ENCODE measurements at places on chromosomes 4 and X.

GRCh38 chrX:13776387-13776786 is 40.5 kb downstream of the GPM6B start:
- DNase-seq = no peak

DNA sequence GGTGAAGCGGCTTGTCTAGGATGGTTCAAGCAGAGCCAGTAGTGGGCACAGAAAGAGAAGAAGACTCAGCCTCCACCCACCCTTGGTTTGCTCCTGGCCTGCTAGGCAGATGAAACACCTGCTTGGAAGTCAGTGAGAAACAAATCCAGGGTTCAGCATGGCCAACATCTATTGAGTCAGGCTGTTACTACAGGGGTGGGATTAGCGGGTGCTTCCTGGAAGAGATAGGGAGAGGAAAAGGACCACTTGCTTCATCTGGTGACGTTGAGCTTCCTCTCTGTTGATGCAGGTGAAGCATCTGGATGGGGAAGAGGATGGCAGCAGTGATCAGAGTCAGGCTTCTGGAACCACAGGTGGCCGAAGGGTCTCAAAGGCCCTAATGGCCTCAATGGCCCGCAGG is 3.0 kb downstream of the MAGED2 start:
- no peak for DNase-seq

GRCh38 chr4:25437926-25438325 is 60.9 kb downstream of the ANAPC4 start:
- DNase-seq = no peak

- DNase-seq = no peak
Measured at GRCh38 chr4:11514779-11515419, 86.2 kb upstream of the HS3ST1 start.

DNA sequence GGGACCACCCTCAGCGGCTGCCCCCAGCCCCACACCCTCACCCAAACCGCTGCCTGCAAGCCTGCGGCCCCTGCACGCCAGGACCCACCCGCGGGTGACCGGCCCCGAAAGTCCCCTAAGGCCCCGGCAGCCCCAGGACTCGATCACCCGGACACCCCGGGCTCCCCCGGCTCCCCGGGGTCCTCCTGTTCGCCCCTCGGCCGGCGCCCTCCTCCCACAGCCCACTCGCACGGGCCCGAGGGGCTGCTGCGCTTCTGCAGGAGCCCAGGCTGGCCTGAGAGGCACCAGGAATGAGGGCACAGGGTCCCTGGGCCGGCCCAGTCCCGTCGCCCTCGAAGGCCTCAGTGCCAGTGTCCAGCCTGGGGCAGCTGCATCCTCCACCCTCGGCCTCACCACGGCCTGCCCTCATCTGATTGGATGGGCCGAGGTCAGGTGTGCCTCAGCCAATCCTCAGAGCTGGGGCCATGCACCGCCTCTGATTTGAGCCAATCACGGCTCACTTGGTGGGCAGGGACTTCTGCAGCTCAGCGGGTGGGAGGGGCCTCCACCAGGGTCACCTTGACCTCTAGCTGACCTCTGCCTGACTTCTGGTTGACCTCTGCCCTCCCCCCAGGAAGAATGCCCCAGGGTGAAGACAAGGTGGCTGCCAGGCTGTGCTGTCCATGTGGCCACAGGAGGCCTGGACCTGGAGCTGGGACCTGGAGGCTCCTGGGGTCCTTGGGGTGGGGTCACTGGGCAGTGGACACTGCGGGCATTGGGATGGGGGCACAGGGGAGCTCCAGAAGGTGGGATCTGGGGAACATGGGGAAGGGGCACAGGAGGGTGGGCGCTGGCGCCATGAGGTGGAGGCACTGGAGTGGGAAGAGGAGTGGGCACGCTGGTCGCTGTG is 97.6 kb upstream of the NKX1-1 start:
- DNase-seq = no peak

GRCh38 chrX:56232221-56233082 is at the start of gene KLF8:
Gene KLF8, plus strand, starts transcription at chrX:56232356. Its CDS starts 979 bp downstream, at chrX:56233335.
- DNase-seq = no peak

DNA sequence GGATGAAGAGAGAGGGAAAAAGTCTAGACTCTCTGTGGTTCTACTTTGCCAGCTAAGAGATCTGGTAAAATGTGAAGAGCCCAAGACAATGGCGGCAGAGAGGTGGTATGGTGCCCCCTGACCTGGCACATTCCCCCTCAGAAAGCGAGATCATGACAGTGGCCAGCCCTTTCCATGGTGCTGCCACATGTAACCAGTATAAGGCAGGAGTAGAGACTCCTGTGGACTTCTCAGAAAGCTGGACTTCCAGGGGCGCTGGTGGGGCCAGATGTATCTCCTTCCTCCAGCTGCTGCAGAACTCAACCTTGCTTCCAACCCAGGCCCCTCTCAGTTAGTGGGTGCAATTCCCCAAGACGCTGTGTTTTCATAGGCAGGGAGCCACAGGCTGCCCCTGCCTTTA is 9.6 kb downstream of the CTAG1A start:
- DNase-seq = no peak

GRCh38 chr4:41258783-41259182 is 2.1 kb downstream of the UCHL1 start:
- no peak for DNase-seq

GRCh38 chr4:28117084-28117682 is 1256.5 kb downstream of the STIM2 start:
- DNase-seq = no peak

DNA sequence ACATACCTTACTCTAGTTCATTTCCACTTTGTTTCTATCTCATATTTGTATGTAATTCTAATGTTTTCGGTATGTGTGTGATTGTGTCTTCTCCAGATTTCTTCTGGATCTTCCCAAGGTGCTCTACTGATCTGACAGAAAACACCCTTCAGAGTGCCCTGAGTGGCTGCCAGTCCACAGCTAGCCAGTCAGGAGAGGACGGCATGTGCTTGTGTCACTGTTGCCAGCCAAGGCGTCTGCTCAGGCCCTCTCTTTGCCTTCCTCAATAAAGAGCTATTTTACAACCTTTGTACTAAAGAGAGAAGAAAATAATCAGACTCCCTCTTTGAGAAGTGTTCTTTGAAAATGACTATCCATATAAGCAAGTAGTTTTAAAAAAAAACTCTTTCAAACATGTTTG is 29.0 kb downstream of the CD99L2 start:
- DNase-seq = no peak

GRCh38 chr4:157886645-157887044 is 286.2 kb downstream of the GASK1B start:
- DNase-seq = no peak

DNA sequence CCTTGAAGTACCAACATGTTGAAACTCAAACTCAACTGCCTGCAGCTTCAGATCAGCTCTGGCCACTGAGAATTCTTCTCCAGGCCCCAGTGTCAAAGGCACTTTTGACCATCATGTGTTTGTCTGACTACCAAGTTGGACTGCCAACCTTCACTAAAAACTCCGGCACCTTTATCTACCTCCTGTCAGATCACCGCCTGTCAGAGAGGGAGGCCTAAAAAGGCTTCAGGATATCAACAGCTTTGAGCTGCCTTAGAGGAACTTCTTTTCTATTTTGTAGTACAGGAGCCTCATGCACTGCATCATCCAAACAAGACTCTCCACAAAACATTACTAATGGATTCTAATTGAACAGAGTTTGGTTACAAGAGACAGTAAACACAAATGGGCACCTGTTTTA is 2.8 kb downstream of the ACSL1 start:
- DNase-seq = no peak

DNA sequence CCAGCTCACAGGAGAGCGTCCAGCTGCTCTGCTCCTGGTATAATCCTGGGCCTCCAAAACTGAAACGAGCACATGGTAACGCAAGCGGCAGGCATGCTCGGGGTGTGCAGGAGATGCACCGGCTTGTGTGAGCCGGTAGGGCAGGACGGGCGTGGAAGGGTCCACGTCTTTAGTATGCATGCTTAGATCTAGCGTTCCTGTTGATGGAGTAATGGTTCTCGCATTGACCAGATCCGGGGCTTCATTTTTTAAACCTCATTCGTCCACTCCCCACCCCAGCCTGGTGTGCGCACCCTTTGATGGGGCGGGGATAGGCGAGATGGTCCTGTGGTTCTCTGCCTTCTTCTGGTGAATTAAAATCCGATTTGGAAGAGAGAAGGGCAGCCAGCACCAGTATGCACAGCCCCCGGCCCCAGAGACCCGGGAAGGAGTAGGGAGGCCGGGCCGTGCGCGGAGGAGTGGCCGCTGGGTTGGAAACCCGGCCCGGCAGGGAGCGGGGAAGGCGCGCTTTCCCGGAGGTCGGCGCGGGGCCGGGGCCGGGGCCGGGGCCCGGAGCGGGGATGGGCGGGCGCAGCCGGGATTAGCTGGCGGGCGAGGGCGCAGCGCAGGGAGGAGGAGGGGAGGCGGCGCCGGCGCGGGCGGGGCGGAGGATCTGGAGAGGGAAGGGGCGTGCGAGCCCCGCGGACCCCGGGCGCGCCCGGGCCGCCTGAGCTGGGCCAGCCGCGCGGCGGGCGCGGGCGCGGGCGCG is 39.9 kb downstream of the FAM149A start:
- DNase-seq = no peak

DNA sequence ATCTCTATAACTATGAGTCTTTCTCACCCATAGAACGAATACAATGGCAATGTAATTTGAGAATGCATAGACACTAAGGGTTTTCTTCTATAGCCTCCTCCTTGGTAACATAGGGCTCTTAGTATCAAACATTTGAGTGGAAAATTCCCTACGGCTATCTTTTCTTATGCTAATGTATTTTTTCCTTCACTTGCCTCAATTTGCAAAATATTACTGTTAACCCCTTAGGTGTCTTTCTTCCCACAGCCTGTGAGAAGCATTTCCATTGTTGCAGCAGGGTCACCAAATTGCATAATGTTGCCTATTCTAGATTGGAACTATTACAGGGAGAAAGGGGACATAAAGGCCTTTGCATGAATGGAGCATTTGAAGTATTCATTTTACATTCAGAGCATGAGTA is 140.5 kb upstream of the RAPGEF2 start:
- DNase-seq = no peak

GRCh38 chr4:120682981-120683380 is 239.5 kb downstream of the PRDM5 start:
- no peak for DNase-seq

GRCh38 chrX:150236327-150236726 is 126.8 kb upstream of the MAMLD1 start:
- DNase-seq = no peak

- DNase-seq = no peak
Measured at GRCh38 chr4:7227008-7227407, 34.7 kb downstream of the SORCS2 start.

GRCh38 chr4:145703850-145704497 is 24.0 kb downstream of the C4orf51 start:
- no peak for DNase-seq

GRCh38 chrX:140343226-140343868 is 161.5 kb downstream of the SOX3 start:
- DNase-seq = no peak

GRCh38 chr4:53480909-53481308 is 103.5 kb downstream of the FIP1L1 start:
- no peak for DNase-seq

- no peak for DNase-seq
Measured at GRCh38 chr4:172546782-172547181, 621.8 kb upstream of the GALNT7 start.

DNA sequence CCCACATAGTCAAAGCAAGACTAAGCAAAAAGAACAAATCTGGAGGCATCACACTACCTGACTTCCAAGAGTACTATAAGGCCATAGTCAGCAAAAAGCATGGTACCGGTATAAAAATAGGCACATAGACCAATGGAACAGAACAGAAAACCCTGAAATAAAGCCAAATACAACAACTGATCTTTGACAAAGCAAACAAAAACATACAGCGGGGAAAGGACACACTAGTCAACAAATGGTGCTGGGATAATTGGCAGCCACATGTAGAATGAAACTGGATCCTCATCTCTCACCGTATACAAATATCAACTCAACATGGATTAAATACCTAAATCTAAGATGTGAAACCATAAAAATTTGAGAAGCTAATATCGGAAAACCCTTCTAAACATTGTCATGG is 819.3 kb upstream of the FRG1 start:
- DNase-seq = no peak

DNA sequence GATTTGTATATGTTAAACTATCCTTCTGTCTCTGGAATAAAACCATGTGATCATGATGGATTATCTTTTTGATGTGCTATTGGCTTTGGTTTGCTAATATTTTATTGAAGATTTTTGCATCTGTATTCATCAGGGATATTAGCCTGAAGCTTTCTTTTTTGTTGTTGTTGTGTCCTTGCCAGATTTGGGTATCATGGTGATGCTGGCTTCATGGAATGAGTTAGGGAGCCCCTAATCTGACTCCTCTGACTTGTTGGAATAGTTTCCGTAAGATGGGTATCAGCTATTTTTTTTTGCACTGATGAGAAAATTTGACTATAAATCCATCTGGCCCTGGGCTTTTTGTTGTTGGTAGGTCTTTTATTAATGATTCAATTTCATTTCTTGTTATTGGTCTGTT is 45.7 kb downstream of the ATP10D start:
- DNase-seq = no peak

GRCh38 chr4:110754716-110755115 is 131.8 kb upstream of the PITX2 start:
- DNase-seq = no peak

- no peak for DNase-seq
Measured at GRCh38 chr4:6969826-6970800, 60.5 kb downstream of the TBC1D14 start.

DNA sequence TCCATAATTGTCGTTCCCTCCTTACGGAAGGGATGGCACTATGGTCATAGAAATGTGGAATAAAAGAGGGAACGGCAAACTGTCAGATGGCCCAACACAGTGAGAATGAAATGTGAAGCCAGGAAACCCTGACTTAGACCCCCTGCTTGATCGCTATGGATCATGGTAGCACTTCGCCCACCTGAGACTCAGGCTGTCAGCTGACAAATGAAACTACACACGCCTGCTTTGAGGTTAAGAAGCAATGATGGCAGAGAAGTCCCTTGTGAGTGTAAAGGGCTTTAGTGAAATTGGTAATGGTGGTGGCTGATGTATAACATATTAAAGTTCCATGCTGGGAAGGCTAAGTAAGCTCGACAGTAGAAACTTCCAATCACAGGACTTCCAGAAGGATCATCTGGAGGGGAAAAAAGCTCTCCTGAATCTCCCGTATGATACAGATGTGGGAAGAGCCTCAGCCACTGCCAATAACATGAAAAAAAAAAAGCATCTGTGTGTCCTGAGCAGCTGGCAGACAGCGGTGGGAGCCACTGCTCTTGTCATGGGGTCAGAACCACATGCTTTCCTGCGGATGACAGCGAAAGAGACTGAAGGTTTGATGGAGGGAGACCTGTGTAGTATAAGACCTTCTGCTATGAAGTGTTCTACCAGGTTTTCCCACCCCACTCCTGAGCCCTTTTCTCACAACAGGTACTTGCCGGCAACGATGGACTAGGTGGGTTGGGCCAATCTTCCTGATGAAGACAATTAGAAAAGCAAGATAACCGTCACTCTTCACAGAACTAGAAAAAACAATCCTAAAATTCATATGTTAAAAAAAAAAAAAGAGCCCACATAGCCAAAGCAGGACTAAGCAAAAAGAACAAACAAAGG is 107.6 kb downstream of the AFAP1 start:
- no peak for DNase-seq

DNA sequence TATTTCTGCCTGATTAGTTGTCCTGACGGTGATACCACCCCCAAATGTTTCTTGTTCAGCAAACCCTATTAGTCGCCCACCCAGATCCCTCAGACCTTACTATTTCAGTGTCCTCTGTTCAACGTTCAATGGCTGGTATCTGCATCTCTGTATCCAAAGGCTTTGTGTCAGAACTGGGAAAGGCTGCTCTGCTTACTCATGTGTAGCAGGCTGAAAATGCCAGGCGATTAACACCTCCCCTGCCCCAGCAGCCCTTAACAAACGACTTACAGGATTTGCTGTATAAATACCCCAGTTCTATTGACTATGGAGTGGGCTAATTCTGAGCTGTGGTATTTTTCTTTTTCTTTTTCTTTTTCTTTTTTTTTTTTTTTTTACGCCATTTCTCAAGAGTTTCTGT is 415.0 kb downstream of the ZNF674 start:
- no peak for DNase-seq

Measured in non-pigmented ciliary epithelial cell (primary cell).